ENCODE measurements at places on chromosomes 11 and 22. TPM values are rescaled to one million over a fixed set of nuclear protein-coding genes. Genes with fewer than 3 reads are reported as not detected.

- no peak for DNase-seq
Observed at GRCh38 chr22:50298937-50299784, 8.3 kb downstream of the PLXNB2 start.

The NLRP14 gene
- total RNA-seq, result under 0.01 TPM

DNA sequence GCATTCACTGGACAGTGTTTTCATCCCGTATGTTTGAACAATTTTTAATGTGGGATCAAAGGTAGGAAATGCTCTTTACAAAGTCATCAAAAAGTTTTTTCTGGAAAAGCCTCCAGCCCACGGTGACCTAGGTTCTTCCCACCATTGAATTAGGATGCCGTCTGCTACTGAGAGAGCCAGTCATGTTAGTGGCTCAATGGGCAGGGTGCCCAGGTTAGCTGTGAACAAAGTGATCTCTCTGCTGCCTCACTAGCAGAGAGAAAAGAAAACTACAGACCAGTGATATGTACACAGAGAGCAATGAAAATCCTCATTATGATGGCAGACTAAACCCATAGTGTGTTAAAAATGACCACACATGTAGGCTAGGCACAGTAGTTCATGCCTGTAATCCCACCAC is 32.4 kb downstream of the KCNQ1 start:
- DNase-seq, result peak; percentile 42

The MN1 gene
- 6.2 TPM for total RNA-seq

The BTG4 gene
- not detected for total RNA-seq

DNA sequence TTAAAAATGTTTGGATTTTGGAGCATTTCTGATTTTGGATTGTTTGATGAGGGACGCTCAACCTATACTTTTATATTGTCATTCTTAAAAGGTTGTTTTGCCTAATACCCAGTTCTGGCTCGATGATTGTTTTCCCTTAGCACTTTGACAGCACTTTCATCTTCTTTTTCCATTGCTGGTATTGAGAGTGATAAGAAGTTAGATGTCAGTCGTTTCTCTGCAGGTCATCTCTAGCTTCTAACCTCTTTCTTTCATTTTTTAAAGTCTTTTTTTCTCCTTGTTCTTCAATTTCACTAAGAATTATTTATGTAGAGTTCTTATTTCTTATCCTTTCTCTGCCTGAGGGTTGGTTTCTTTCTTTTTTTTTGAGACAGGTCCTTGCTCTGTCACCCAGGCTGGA is 18.8 kb downstream of the PPP6R3 start:
- no peak for DNase-seq

- no peak for DNase-seq
Observed at GRCh38 chr11:110347660-110348059, 51.2 kb upstream of the RDX start.

DNA sequence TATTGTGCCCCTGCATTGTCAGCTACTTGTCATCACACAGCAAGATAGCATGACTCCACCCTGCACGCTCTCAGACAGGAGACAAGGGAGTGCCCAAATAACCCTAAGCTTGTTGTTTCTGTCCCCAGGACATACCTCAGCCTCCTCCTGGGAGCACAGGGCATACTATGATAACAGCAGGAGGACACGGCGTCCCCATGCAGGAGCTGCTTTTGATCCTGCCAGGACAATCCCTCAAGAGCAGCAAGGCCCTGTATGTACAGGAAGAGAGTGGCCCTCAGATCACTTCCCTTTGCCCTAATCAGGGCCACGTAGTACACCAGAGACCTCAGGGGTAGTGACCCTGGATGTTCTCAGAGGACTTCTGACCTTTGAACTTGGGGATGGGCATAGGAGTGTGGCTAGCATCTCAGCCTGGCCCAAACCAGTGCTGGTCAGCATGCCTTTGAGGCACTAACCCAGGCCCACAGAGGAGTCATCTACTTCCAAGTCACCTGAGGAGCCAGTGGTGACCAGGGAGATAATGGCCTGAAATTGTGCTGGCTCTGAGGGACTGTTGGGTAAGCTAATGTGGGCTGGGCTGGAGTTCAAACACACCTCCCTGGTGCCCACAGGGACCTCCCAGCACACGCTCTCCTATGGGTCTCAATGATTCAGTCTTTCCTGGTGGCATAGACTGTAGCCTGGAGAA is 9.2 kb downstream of the APOA4 start:
- no peak for DNase-seq

DNA sequence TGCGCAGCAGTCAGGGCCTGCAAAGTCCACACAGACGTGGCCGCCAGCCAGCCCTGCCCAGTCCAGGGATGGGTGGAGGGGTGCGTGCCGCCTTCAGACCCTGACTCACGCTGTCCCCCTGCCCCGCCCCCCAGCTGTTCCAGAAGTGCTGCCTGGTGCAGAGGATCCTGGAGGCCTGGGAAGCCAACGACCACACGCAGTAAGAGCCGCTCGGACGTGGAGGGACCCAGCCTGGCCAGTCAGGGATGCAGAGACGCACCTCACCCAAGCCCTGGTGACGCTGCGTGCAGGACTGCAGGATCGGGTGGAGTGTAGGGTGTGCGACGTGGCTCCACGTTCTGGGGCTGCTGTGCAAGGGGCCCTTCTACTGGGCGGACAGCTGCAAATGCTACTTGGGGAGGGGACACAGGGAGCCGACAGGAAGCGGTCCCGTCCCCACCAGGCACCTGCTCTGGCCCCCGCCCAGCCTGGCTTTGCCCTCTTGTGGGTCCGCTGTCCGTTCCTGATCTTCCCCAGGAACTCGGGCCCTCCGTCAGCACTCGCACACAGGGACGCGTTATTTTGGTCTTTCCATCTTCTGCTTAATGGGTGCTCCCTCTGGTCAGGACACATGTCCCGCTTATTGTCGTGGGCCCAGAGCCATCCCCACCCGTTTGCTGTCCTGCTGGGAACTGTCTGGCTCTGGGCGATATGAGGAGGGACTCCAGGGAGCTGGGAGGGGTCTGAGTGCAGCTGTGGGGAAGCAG is 42.5 kb downstream of the SBF1 start:
- peak; percentile 61 for DNase-seq

- peak; percentile 98 for DNase-seq
Observed at GRCh38 chr22:45548991-45549761, 46.5 kb downstream of the FBLN1 start.

The CLDN5 gene
- total RNA-seq, result not detected

GRCh38 chr22:38314051-38314932 is 2.9 kb downstream of the CSNK1E start:
- peak; percentile 80 for DNase-seq

The SAA4 gene
- not detected for total RNA-seq

GRCh38 chr11:36383195-36383594 is 87.1 kb downstream of the PRR5L start:
- DNase-seq, result no peak

The DRD2 gene
- total RNA-seq, result not detected

DNA sequence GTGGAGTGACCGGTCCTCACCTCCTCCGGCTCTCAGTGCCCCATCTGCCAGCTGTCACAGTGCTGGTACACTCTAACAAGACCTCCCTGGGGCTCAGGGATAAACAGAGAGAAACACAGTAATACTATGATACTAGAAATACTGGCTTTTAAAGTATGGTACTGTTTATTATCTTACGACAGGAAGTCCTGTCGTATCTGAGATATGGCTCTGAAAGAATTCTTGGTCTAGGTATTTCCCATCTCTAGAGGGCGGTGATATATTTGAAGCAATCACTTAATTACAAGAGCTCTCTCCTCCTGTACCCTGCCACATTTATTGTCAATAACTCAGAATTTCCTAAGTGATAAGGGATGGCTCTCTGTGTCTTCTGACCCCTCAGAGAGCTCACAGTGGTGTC is 119.1 kb downstream of the RRM1 start:
- DNase-seq, result no peak

The MAPK12 gene
- total RNA-seq, result 24.8 TPM

- DNase-seq, result no peak
Observed at GRCh38 chr22:49077036-49077393, 750.7 kb downstream of the BRD1 start.

- DNase-seq, result no peak
Observed at GRCh38 chr11:17859552-17859951, 125.0 kb downstream of the KCNC1 start.

DNA sequence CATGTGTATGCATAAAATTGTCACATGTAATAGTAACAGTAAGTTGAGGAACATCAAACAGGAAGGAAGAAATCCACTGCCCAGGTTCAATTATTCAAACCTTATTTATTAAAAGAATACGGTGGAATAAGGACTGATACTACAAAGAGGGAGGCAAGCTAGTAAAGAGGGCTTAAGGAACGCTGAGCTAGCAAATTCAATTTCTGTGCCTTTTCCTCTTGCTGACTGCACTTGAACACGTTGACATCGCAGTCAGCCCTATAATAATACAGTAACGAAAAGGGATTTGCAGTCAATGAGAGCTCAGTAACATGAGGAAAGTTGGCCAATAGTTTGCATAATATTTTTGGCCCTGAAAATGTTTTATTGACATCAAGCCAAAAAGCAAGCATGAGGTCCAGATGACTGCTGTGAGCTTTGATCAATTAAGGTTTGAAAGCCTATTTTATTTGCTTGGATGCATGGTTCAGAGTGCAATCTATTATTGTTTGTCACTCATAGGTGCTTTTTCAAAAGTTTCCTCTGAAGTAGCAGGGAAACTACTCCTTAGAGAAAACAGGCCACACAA is 861.8 kb downstream of the LRRC4C start:
- DNase-seq, result no peak

The CHRDL2 gene
- not detected for total RNA-seq

DNA sequence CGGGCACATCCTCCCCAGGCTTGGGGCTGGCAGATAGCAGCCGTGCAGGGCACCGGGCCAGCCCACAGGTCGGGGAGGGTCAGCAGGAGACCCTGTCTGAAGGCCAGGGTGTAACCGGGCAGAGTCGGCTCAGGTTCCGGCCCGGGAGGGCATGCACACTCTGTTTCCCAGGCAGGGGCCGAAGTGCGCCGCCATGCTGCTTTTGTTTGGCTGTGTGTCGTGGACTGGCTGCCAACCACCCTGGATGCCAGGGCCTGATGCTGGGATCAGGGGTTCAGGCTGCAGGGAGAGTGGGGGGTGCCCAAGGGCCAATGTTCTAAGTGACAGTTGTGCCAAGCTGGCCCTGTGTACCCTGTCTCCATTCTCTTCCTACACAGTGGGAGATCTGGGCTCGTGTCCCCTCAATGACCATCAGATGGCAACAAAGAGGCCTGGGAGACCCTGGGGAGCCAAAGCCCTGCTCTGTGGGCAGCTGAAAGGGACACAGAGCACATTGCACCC is 120.9 kb upstream of the B3GAT1 start:
- peak; percentile 30 for DNase-seq

- DNase-seq, result no peak
Observed at GRCh38 chr22:26995235-26995634, 337.8 kb downstream of the MIAT start.

GRCh38 chr11:27882066-27882697 is 181.9 kb upstream of the BDNF start:
- DNase-seq, result no peak

DNA sequence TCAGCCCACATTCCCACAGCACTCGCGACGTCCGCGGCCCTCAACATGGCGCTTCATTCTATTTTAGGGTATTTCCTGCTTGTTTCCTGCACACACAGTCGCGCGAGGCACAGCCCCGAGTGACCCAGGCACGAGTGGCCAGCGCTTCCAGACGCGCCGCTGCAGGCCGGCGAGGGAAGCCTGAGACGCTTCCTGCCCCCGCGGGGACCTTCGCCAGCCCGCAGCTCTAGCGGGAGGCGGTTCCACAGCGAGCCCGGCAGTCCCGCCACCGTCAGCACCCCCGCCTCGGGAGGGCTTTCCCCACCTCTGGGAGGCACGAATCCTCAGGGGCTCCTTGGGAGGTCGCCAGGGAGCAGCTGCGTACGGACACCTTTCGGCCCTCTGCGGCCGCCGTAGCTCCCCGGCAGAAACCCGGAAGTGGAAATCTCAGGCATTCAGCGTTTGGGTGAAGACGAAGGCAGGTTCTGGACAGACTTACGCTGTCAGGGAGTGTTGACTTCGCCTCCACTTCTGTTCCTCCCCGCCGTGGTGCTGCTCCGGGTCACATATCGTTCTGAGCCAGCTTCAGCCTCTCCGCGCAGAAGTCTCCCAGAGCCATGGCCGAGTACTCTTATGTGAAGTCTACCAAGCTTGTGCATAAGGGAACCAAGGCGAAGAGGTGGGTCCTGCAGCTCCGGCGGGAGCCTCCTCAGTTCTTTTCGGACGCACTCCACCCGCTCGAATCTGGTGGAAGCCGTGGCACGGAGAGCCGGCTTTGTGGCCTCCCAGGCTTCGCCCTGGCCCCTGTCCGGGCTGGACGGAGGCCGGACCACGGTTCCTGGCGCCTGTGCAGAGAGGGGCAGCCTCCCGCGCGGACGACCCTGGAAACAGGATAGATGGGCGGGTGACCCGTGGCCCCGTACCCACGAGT is 2925.9 kb upstream of the OR11H1 start:
- DNase-seq, result no peak

GRCh38 chr11:67510023-67510345 is 2.0 kb upstream of the CDK2AP2 start:
- no peak for DNase-seq
